ENCODE measurements at places on chromosomes 2 and 18. TPM values are rescaled to one million over a fixed set of nuclear protein-coding genes. Genes with fewer than 3 reads are reported as not detected.

The SPR gene
- 8.9 TPM for polyA plus RNA-seq

The CFAP65 gene
- polyA plus RNA-seq: 0.36 TPM

The OSR1 gene
- 10.6 TPM for polyA plus RNA-seq

DNA sequence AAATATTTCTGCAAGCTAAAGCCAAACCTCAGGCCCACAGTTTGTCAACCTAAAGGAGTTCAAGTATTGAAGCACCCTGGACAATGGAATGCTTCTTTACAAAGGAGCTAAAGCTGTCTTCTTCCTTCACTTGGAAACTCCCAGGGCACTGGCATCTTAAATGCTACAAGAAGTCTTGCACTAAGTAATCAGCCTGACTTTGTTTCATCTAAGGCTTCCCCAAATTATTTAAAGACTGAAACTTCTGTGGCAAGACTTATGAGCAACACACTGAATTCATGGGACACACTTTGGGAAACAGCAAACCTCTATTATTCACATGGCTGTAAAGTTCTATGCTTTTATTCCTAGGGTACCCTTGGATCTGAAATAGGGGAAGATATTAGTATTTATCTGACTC is 14.7 kb downstream of the PID1 start:
- DNase-seq: no peak

DNA sequence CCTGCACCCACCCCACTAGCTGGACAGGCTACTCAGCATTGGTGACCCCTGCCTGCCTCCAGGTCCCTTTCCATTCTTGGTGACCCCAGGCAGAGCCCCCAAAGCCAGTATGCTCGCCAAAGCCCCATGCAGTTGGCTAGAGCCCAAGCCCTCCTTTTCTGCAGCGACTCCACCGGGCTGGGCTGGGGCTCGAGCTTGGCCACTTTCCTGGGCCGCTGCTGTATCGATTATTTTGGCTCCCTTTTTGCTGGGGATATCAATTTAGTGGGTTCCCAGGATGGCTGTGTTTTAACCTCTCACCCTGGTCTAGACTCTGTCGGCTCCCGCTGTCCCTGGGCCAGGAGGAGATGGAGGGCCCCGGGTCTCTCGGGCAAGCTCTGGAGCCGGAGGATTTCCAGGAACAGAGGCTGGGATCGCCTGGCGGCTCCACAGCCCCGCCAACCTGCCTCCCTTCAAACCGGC is 76.0 kb downstream of the SMAD7 start:
- no peak for DNase-seq

The RMDN2 gene
- polyA plus RNA-seq: 12.4 TPM
